Right atrium auricular region (tissue), 2 donors: ENCODE measurements at places on chromosomes 7 and 10. TPM values are rescaled to one million over a fixed set of nuclear protein-coding genes. Genes with fewer than 3 reads are reported as not detected.

- no peak overlapping the region for H3K27ac ChIP-seq
- no peak overlapping the region for H3K4me3 ChIP-seq
- no peak for DNase-seq
- no peaks in the 10 kb centered on the region for H3K4me1 ChIP-seq
- no peaks in the 10 kb centered on the region for H3K27me3 ChIP-seq
These were observed 73.8 kb upstream of the PAPSS2 start for GRCh38 chr10:87585565-87586514.

DNA sequence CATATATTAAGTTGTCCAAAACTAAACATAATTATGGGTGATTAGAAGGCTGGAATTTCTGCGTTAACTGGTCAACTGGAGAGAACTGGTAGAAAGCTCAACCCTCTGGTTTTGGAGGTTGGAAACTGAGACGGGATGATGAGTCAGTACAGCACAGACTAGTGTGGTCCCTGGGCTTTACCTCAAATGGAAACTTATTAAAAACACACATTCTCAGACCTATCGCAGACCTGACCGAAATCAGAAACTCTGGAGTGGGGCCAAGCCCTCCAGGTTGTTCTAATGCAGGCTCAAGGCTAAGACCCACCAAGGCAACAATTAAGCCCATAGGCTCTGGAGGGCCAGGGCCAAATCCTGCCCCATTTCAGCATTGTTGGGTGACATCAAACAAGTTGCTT is 136.9 kb downstream of the KCNMA1 start:
- no peak overlapping the region for H3K27ac ChIP-seq
- no peaks in the 10 kb centered on the region for H3K4me1 ChIP-seq
- H3K27me3 ChIP-seq = no peaks in the 10 kb centered on the region
- DNase-seq = no peak
- H3K4me3 ChIP-seq = no peak overlapping the region

DNA sequence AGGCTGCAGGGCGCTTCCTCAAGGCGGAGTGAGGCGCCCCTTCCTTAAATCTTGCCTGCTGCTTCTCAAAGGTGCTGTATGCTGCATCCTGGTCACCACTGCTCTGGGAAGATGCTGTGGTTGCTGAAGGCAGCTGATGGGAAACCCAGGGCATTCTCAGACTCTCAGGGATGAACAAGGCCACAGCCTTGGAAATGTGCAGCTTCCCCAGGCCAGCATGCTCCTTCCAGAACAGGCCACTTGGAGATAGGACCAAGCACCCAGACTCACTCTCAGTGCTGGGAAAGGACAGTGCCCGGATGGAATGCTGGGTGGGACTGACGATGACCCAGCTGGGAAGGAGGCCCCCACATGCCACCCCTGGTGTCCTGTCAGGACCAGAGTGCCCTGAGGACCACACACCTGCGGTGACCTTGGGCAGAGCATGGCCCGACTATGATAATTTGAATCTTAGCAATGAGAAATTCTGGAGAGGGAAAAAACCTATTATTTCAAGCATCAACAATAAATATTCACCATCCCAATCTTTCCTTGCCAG is 235.5 kb downstream of the TNS3 start:
- H3K27ac ChIP-seq = no peak overlapping the region
- no peak for DNase-seq
- no peaks in the 10 kb centered on the region for H3K27me3 ChIP-seq
- H3K4me1 ChIP-seq = no peaks in the 10 kb centered on the region
- no peak overlapping the region for H3K4me3 ChIP-seq
- no peaks in the 10 kb centered on the region for H3K36me3 ChIP-seq

DNA sequence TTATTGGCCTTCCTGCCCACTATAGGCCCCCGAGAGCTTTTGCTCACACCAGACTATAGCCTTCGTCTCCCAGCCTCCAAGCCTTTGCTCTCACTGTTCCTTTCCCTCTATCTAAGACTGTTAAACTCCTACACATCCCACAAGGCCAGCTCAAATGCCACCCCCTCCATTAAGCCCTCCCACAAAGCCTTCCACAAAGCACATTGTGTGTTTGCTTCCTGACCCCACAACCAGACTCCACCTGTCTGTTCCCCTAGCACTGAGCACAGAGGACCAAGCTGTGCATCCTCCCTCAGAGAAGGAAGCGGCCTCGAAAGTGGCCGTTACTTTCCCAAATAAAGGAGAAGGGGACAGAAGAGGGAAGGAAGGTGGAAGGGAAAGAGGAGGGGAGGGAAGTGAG is 1.3 kb downstream of the LOXL4 start:
- no peak for DNase-seq
- H3K36me3 ChIP-seq = no peaks in the 10 kb centered on the region
- H3K27ac ChIP-seq = no peak overlapping the region
- H3K4me3 ChIP-seq = no peak overlapping the region

- peaks cover 6% of the 10 kb centered on the region for H3K4me1 ChIP-seq
- peak overlapping the region; percentile 65 for H3K4me3 ChIP-seq
- peak overlapping the region; percentile 90 for H3K27ac ChIP-seq
- no peaks in the 10 kb centered on the region for H3K36me3 ChIP-seq
These were observed 136.8 kb upstream of the CDCA7L start for GRCh38 chr7:22082553-22082885.

Gene MYH16
- total RNA-seq = not detected

Gene RASA4B
- 4.3 TPM for total RNA-seq
